Suprapubic skin (tissue), 4 donors: ENCODE measurements at places on chromosomes 4 and X. TPM values are rescaled to one million over a fixed set of nuclear protein-coding genes. Genes with fewer than 3 reads are reported as not detected.

- DNase-seq: no peak
Measured at GRCh38 chrX:16082470-16083085, 40.8 kb upstream of the GRPR start.

- DNase-seq: no peak
Measured at GRCh38 chr4:22515145-22515887, 550 bp downstream of the ADGRA3 start.

- no peak for DNase-seq
Measured at GRCh38 chr4:110543577-110543976, 67.6 kb downstream of the ENPEP start.

DNA sequence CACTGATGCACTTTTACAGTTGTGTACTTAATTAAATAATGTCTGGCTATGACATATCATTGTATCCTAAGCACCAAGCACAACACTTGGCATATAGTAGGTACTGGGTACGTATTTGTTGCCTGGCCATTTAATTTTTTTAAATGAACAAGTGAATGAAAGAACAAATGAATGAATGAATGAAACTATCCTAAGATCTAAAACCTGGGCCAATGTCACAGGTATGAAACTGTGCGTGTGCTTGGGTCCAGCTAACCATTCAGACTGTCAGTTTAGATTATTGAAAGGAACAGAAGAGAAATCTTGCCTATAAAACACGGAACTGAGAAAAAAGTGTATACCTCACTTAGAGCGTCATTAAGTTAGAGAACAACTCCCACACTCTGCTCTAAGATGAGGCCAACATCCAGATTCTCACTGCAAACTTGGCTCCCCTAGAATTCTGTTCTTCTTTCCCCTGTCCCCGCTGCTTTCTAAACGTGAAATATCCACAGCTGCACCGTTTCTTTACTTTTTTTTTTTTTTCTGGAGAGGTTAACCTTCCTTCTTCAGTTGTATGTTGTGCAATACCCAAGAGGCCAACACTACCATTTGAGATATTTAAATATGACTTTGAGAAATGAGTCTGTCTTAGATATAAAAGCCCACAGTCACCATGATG lies 17.3 kb upstream of the SEL1L3 start:
- DNase-seq: no peak

Gene BRS3
- total RNA-seq: not detected

Gene HS6ST2
- total RNA-seq: not detected
